ENCODE measurements at places on chromosomes 4 and X.

DNA sequence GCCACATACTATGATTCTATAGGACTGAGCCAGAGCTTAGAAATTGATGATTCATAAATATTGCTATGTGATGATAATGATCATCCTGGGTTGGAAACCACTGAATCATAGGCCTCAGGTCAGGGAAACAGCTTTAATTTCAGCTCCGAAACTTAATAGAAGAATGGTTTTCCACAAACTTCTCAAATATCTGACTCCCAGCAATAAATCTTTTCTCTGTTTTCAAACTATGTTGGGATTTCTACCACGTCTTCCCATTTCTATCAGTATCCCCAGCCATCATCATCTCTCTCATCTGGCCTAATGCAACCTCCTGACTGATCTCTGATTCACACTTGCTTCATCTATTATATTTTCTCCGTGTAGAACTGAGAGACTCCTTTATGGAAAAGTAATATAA is 521.8 kb upstream of the AGA start:
- no peak for DNase-seq

DNA sequence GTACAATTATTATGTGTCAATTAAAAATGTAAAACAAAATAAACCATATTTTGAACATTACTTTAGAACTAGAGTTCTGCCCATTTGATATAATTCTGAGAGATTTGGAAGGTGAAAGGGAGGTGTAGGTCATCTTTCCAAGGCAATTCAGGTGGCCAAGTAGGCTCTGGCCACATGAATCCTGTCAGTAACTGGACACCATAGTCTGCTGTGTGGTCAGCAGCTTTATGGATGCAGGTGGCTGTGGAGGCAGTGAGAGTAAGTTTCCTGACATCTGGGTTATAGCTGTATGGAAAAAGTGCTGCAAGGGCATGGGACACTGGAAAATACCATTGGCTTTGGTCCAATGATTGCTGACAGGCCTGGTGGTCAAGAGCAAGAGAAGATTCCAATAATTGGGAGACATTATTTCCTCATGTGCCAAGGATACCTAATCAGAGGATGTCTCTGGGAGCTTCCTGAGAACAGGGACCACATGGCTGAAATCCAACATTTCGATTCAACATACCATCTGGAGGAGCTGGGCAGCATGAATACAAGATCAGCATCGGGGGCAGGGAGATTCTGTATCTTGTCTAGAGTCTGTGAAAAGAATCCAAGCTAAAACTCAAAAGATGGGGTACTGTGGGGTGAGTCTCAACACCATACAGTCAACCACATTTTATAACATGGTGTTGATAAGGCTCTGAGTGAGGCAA is 523.1 kb downstream of the MID1IP1 start:
- no peak for DNase-seq

GRCh38 chrX:150975655-150976390 is 7.3 kb upstream of the HMGB3 start:
- no peak for DNase-seq

DNA sequence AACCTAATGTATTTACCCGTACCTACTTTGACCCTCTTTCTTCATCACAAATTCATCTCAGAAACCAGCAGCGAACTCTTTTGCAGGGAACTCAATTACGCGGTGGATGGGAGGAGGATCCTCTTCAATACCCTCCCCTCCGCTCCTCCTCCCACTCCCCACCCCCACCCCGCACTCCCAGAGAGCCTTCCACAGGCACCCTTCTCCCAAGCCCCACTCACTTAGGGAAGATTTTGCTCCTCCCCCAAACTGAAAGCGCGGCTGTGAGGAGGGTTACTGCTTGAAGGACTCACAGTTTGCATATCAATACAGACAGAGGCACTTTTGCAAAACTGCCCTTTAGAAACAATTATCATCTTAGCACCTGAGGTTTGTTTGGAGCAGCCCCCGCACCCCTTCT is 960 bp upstream of the IL1RAPL1 start:
- DNase-seq, result no peak

DNA sequence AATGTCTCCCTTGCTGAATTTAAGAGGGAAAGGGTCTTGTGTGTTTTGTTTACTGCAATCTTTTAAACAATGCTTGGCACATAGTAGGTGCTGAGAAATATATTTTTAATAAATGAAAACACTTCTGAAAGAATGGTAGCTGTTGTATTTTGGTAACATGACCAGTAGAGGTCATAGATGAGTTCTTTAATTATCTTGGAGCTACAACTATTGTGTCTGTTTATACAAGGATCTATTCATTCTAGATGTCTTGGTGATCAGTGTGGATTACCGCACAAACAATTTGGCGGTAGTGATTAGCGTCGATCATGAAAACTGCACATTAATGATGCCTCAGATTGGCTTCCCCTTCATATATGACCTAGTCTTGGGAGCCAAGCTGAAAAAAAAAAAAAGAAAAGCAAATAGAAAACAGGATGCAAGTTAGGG is 21.4 kb upstream of the SCRG1 start:
- no peak for DNase-seq

GRCh38 chr4:184848510-184848909 is 22.7 kb upstream of the ACSL1 start:
- DNase-seq, result no peak

DNA sequence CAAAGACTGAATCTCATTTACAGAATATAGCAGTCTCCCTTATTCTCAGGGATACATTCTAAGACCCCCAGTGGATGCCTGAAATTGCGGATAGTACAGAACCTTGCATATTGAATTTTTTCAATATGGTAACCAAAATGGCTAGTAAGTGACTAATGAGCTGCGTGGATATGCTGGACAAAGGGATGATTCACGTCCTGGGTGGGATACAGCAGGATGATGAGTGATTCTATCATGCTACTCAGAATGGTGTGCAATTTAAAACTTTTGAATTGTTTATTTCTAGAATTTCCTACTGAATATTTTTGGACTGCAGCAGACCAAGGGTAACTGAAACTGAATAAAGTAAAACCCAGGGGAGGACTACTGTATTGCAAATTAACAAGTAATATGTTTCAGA is 66.7 kb downstream of the STAG2 start:
- DNase-seq, result no peak

- DNase-seq, result no peak
Measured at GRCh38 chr4:93831716-93832496, 3.4 kb downstream of the ATOH1 start.

- no peak for DNase-seq
Measured at GRCh38 chrX:74147439-74147838, 156.5 kb upstream of the ZCCHC13 start.

DNA sequence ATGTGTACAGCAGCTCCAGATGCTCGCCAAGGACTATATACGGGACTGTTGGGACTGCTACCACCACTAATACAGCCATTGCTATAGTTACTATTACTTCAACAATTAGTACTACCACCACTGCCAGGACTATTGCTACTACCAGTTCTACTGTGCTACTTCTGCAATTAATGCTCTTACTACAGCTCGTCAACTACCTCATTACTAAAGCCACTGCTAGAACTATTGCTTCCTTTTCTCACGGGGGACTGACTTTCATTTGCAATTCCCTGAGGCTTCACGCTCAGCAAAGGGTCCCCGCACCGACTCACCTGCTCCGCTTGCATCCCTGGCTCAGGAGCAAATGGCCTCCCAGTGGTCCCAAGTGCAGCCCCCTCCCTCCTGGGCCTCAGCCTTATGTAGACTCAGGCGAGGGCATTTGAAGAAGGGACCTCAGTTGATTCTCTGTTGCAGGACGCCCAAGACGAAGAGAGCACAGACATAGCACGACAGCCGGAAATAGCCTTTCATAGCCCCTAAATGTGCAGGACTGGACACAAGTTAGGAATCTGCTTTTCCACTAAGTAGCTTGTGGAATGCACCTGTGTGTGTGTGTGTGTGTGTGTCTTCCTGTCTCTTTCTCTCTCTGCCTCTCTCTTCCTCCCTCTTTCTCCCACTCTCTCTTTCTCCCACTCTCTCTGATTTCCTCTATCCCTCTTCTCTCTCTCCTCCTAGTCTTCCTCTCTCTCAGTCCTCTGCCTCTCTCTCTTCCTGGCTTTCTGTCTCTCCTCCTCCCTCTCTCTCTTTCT is 294.8 kb downstream of the ASMT start:
- DNase-seq, result no peak

DNA sequence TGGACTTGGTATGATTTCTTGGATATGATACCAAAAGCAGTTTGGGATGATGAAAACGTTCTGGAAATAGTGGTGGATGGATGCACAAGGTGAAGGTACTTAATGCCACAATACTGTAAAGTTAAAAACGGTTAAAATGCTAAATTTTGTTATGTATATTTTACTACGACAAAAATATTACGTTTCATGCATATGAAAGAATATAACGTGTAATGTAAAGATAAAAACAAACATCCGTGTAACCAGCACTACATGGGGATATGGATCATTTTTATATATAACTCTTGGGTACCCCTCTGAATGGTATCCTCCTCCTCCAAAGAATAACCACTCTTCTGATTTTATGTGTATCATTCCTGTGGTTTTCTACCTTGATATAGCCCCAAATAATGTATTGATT is 862 bp upstream of the CENPU start:
- no peak for DNase-seq

GRCh38 chr4:153025406-153025805 is 89.3 kb downstream of the FHDC1 start:
- no peak for DNase-seq

DNA sequence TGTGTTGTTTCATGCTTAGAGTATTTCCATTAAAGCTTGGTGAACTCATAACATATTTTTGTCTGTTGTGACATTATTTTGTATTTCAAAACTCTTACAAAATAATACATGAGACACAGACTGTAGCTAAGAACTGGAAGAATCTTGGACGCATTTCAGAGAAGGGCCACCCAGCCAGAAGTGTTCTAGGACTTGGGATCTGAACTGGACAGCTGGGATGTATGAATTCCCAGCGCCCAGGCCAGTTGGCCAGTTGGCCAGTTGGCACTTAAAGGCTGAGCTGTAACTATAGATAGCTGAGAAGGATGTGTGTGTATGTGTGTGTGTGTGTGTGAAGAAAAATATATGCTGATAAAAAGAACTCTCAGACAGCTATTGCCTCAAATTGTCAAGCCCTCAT is 193.4 kb upstream of the GPR101 start:
- no peak for DNase-seq

GRCh38 chr4:71368906-71369305 is 30.1 kb downstream of the SLC4A4 start:
- DNase-seq, result no peak

DNA sequence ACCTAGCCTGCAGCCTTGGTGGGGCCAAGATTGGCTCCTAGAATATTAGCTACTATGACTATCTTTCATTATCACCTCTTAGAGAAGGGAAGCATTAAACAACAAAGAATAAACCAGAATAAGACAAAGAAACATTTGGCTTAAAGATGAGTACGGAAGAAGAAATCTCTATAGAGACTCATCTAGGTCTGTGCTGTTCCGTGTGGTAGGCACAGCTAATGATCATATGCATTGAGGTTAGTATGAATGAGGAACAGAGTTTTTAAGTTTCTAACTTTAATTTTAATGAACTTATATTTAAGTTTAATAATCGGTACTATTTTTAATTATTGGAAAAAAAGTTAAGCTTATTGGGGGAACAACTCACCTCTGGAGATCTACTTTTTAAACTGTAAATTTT is 24.6 kb downstream of the ARHGAP24 start:
- no peak for DNase-seq

DNA sequence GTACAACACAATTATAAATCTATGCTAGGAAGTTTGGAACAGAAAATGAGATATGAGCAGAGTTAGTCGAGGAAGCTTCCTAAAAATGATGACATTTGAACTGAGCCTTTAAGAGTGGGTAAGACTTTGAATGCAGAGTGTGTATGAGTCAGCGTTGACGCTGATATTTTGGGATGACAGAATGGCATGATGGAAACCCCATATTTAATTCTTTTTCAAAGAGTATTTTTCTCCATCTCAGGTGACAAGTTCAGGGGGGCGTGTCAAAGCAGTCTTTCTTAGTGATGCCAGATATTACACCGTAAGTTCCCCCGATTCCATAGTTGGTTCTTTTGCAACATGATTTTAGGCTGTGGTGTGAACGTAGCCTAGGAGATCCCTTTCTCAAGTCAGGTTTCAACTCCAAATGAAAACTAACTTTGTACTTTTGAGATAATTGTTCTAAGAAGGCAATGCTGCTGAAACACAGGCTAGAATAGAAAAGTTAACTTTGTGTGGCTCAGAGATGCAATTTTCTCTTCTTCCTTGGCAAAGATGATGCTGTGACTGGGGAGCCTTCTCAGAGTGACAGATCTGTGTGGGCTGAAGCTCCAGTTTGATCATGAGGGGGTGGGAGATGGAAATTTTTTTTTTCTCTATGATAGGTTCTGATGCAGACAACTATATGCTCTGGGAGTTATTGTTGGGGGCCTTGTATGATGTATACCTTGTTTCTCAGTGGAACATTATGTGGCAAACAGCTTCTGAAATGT is 59.2 kb downstream of the GLUD2 start:
- DNase-seq, result peak; percentile 9

DNA sequence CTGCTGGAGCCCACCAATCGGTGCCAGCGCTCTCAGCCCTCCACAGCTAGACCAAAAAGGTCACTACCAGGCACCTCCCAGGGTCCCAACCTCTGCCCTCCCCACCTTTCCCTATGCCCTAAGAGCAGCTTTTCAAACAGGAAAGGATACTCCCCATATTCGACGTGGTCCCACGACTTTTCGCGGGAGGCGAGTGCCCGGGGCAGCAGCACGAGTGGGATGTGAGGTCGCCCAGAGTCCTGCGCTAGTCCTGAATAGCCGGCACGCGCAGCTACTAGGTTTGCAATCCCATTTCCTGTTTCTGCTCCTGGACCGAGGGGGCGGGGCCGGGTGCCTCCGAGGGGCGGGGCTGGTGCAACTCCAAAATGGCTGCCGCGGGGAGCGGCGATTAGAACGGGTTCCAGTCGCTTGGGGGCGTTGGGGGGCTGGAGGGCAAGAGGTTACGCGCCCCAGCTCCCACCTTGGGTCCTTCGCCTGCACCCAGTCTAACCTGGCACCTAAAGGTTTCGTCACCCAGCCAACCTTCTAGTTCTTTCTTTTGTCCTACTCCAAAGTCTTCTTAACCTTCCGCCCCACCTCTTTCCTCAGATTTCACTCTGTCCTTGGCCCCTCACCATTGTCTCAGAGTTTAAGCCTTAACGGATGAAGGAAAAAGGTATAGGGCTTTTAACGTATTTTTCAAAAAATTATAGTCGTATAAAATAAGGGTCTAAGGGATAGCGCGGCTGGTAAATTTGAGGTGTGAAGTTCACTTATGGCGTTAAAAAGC is 85.0 kb upstream of the TENT5D start:
- DNase-seq, result peak; percentile 8

DNA sequence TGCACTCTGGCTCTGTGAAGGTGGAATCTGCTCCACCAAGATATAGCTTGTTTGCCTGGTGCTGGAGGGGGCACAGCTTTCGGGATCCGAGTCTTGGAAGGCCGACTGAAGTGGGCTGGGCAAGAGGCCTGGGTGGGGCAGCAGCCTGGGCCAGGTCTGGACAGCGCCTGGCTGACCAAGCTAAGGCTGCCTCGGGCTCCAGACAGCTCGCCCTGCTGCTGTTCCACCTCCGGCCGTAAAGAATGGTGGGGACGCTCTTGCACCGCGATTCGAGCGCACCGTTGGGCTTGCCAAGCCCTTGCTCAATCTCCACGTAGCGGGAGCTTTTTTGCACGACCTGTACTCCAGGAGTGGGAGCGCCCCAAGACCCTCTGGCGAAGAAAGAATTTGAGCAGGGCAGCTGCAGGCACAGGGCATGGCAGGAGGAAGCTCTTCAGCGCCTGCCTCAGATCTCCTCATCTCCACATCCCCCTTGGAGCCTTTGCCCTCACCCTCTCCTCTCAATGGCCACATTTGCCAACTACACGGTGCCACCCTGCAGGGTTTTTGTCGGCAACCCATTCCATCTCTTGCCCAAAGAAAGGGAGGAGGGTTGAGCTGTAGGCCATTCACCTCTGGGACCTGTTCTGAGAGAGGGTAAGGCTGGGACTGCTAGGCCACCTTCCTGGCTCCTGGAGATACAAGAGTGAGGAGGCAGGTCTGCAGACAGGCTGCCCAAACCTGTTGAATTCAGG is 18.9 kb downstream of the CNGA2 start:
- no peak for DNase-seq

Data from stimulated activated CD4-positive, alpha-beta T cell treated with anti-CD3 and anti-CD28 coated beads, Interleukin-4, amount 100 ng/mL, for 24 hours (primary cell).